ENCODE measurements at places on chromosomes 16 and 17.

- DNase-seq: no peak
Observed at GRCh38 chr17:77819497-77819896, 139.0 kb upstream of the TNRC6C start.

- no peak for DNase-seq
Observed at GRCh38 chr16:74607962-74608356, 1.0 kb upstream of the GLG1 start.

- DNase-seq: no peak
Observed at GRCh38 chr17:61836266-61837174, 26.8 kb downstream of the BRIP1 start.

DNA sequence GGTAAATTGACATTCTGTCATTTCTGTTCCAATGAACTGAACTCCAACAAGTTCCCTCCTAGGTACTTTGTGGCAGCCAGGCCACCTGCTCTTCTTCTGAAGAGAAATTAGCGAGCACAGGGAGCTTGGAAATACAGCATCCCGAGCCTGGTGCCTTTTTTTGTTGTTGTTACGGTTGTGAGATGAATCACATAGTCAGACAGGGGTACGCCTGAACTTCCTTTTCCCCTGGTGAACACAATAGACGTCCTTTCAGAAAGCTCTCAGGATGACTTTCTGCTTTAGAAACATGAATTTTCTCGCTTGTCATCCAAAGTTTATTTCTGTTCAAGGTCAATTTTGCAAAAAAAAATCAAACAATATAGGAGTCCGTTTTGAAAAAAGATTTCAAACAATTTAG is 53.9 kb upstream of the XYLT1 start:
- no peak for DNase-seq

- DNase-seq: no peak
Observed at GRCh38 chr16:89958068-89958467, 9.5 kb downstream of the DEF8 start.

GRCh38 chr16:26765087-26765486 is 301.6 kb upstream of the C16orf82 start:
- DNase-seq: no peak

- DNase-seq: no peak
Observed at GRCh38 chr17:1180958-1181752, 1.4 kb upstream of the ABR start.

- no peak for DNase-seq
Observed at GRCh38 chr17:74447628-74448159, 15.8 kb downstream of the GPRC5C start.

DNA sequence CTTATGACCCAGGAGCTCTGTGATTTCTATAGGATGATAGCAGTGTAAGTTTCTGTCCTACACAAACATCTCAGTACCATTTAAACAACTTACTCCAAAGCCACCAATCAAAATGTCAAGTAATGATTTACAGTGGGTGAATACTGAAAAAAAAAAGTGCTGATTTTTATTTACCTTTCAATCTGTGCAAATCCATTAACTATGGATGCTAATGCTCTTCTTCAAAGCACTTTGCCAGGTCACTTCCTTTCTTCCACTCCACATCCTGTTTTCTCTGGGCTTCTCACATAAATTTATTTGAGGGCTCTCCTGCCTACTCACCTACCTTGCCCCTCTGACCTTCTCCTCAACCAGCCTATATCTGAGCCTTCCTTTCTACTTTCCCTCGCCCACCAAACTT is 101.6 kb downstream of the SKAP1 start:
- DNase-seq: no peak

DNA sequence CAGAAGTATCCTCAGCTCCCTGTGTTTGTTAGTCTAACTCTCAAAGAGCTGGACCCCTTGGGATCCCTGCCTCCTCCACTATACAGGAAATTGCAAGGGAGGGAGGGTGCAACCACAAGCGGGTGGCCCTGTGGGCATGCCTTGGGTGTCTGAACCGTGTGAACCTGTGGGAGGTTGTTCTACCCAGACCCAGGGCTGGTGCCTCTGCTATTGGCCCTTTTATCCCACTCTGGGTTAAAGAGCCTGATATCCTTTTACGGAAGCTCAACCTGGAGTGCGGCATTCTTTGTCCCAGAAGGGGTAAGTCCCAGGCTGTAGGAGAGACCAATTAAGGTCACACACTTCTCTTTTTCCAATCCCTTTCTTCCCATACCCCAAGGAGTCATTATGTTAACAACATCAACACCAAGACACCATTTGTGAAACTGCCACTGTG is 53.4 kb downstream of the ARSG start:
- DNase-seq: no peak

DNA sequence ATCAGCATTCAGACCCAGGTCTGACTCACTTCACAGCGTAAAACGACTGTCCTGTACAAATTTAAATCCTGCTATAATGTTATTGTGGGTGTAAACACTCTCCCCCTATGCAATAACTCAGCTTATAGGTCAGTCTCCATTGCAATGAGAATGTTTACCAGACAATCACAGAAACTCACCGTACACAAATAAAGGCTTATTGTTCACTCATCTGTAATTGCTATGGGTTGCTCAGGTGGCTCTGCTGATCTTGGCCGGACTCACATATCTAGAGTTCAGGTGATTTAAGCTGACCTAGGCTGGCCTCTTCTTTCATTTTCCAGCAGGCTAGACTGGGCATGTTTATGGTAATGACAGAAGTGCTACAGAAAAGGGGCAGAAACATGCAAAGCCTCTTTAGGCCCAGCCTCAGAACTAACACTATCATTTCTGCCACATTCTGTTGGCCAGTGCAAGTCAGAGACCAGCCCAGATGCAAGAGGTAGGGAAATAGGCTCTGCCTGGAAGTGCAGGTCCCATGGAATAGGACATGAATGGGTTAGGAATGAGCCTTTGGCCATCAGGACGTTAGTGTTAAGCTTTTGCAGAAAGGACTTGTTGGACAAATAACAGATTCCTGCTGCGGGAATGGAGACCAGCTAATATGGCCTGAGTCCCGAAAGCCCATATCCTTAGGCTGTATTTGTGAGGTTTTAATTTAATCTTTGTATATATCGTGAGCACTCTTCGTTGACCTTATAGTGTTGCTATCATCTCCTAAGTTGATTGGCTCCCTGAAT is 44.0 kb downstream of the HLF start:
- no peak for DNase-seq

Data from astrocyte (in vitro differentiated cells and primary cell).